ENCODE measurements at places on chromosomes 5 and 9. TPM values are rescaled to one million over a fixed set of nuclear protein-coding genes. Genes with fewer than 3 reads are reported as not detected.
A peak's percentile ranks its signal among the peaks of the same experiment; 100 is the strongest.

DNA sequence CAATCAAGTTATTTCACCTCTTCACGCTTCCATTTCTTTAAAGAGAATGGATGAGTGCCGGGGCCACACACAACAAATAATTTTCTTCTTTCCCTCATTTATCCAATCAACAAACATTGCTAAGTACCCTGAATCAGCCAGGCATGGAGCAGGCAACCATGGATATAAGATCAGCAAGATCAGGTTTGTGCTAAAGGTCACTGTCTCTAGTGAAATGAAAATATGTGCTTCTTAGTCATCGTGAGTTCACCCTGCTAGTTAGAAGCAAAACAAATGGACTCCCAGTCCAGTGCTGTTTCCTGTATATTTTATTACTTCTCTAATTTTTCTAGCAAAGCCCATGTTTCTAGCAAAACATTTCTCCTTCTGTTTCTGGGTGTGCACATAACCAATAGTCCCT lies 629.2 kb downstream of the BNC2 start:
- no peak for DNase-seq

DNA sequence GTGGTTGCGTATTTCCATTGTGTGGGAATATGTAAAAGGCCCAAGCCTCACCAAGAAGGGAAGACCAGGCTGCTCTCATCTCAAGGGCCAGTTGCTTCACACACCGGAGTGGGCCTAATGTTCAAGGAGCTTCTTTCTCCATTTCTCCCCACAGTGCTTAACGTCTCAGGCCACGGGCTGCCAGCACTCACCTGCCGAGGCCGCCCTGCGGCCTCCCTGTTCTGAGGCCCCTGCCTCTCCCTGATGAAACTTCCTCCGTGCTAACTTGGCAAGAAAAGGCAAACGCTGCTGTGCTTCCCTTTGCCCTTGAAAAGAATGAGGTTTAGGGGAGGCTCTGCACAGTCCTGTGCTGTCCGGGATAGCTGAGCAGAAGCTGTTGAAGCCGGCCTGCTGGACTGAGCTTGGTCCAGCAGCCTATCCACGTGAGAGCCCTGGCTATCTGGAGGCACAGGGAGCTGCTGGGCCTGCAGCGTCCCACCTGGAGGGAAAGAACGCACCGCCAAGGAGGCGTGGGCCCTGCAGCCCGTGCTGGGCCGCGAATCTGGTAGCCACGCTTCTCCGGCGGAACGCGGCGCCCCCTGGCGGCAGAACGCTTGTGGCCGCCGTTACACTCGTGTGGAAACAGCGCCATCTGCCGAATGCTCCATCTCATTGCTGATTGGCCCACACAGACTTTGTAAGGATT lies 73.5 kb upstream of the PRSS3 start:
- peak; percentile 92 for DNase-seq

DNA sequence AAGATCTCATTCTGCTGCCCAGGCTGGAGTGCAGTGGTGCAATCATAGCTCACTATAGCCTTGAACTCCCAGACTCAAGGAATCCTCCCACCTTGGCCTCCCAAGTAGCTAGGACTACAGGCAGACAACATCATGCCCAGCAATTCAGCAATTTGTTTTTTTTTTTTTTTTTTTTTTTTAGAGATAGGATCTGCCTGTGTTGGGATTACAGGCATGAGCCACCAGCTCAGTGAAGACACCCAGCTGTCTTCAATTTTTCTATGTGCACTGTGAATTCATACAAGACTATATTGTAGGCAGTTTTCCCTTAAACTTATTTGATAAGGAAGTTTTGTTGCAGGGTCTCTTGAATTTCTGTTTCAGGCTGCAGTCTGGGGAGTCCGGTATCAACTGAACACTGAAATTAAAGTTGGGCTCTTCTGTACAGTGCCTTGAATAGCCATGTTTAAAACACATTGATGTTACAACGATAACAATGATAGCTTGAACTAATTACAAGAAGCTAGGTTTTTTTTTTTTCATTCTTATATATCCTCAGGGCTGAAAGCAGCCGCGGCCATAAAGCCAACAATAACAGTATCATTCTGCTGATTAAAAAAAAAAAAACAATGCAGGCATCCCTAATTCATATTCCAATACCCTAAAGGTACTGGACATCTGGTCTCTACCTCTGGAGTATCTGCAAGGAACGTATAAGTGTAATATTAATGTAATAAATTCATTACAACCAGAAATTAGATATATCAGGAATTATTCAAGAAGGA lies 63.5 kb downstream of the MPDZ start:
- no peak for DNase-seq

C5orf58 gene
- 0.65 TPM for total RNA-seq

Data from Right ventricle myocardium superior (tissue), 1 donor.